ENCODE measurements at places on chromosomes 7 and 10.

GRCh38 chr7:116218051-116218645 is 7.8 kb downstream of the TES start:
- no peak for DNase-seq

DNA sequence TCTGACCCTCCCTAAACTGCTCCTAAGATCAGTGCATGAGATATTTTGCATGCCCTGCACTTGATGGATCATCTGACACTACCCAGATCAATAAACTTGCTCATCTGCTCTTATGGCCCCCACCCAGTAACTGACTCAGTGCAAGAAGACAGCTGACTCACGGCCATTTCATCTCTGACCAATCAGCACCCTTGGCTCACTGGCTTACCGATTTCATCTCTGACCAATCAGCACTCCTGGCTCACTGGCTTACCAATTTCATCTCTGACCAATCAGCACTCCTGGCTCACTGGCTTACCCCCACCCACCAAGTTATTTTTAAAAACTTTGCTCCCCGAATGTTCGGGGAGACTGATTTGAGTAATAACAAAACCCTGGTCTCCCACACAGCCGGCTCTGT is 37.2 kb upstream of the OPTN start:
- DNase-seq: no peak

GRCh38 chr7:41492603-41493002 is 210.3 kb downstream of the INHBA start:
- no peak for DNase-seq

GRCh38 chr10:37379991-37380390 is 254.6 kb downstream of the ANKRD30A start:
- DNase-seq: no peak

- DNase-seq: no peak
Observed at GRCh38 chr7:11914645-11915044, 82.6 kb upstream of the THSD7A start.

GRCh38 chr7:1407892-1408291 is 51.4 kb downstream of the MICALL2 start:
- DNase-seq: no peak

- no peak for DNase-seq
Observed at GRCh38 chr7:144842377-144842851, 6.6 kb upstream of the TPK1 start.

DNA sequence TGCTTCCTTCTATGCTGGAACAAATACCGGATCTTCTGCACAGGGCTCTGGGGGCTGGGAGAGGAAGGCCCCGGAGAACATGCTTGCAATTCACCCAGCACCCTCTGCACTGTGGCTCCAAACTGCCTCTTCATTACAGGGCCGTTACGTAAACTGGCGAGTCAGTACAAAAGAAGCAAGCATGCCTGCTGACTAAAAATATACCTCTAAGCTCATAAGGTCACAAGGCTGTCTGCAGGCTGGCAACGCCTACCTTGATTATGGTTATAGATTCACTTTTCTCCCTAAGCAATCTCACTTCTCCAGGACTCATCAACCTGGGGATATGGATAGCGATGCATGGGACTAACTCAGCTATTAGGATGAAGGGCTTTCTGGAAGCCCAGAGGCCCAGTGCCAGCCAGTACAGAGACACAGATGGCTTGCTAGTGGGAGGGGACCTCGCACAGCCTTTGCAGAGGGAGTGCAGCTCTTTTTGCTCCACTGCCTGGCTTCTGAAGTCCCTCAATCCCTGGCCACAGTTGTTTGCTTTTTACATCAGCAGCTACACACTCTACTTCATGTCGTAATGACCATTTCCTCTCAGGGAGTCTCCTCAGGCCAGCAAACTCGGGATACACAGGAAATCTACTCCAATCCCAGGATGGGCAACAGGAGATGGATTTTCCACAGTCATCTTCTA is 96.1 kb downstream of the SH3PXD2A start:
- DNase-seq: no peak

- DNase-seq: no peak
Observed at GRCh38 chr10:103745341-103746247, 109.8 kb downstream of the SH3PXD2A start.

- no peak for DNase-seq
Observed at GRCh38 chr7:41892356-41893100, 189.6 kb upstream of the INHBA start.

DNA sequence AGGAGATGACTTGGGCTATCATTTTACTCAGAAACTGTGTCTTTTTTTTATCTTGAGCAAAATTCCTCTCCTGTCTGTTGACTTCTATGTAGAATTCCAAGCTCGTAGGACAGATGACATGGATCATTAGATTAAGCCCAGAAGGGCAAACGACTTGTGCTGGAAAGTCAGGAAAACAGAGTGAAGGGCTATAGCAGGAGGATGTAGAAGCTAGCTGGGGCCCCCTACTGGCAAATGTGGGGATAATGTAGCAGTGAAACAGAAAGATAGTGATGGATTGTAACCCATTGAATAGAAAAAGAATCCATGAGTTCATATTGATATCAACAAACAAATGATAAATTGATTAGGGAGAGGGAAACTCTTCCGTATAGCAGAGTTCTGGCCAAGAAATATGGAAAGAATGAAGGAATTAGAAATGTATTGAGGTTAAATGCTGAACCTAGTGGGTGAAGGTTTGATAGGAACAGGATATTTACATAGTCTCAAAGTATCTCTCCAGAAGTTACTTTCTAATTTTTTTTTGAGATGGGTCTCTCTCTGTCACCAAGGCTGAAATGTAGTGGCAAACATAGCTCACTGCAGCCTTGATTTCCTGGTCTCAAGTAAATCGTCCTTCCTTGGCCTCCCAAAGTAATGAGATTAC is 103.6 kb downstream of the LYZL1 start:
- peak; percentile 62 for DNase-seq
